ENCODE measurements at places on chromosomes 16 and 17. TPM values are rescaled to one million over a fixed set of nuclear protein-coding genes. Genes with fewer than 3 reads are reported as not detected.

Gene ZNF594
- 16.2 TPM for total RNA-seq

Gene PRAC2
- not detected for total RNA-seq

Gene ASPA
- total RNA-seq = not detected

Gene MSL1
- total RNA-seq = 52.5 TPM

Gene ATP1B2
- 14.9 TPM for total RNA-seq

Gene GPR139
- 1.8 TPM for total RNA-seq

Gene GFER
- 40.1 TPM for total RNA-seq

Gene CPNE7
- 18.4 TPM for total RNA-seq

- H3K4me1 ChIP-seq = no peaks in the 10 kb centered on the region
- H3K36me3 ChIP-seq = no peaks in the 10 kb centered on the region
- no peaks in the 10 kb centered on the region for H3K27me3 ChIP-seq
- no peak overlapping the region for H3K27ac ChIP-seq
- no peak overlapping the region for H3K4me3 ChIP-seq
- DNase-seq = no peak
Observed at GRCh38 chr17:55081559-55081958, 113.0 kb downstream of the STXBP4 start.

GRCh38 chr16:51276336-51276735 is 125.3 kb upstream of the SALL1 start:
- no peaks in the 10 kb centered on the region for H3K36me3 ChIP-seq
- DNase-seq = no peak
- H3K4me3 ChIP-seq = no peak overlapping the region
- no peaks in the 10 kb centered on the region for H3K27me3 ChIP-seq

GRCh38 chr16:1984347-1985225 is 593 bp downstream of the GFER start:
- H3K36me3 ChIP-seq = no peaks in the 10 kb centered on the region
- H3K27me3 ChIP-seq = peaks cover 54% of the 10 kb centered on the region

DNA sequence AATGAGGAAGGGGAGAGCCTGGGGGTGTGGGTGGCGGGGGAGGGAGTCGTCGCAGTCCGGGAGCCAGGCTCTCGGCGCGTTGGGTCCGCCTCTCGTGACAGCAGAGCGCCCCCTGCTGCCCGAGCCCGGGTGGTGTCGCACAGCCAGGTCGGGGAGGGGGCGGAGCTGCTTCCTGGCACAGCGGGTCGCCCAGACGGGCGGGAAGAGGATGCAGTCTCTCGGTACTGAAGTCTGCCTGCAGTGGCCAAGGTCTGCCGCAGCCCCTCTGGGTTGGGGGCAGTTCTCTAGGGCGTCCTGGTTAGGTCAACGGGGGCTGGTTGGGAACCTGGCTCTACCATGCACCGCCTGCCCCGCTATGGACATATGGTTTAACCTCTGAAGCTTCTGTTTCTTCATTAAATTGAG is 38.2 kb upstream of the CCDC182 start:
- peaks cover 12% of the 10 kb centered on the region for H3K27me3 ChIP-seq
- H3K36me3 ChIP-seq = no peaks in the 10 kb centered on the region
- H3K27ac ChIP-seq = no peak overlapping the region
- DNase-seq = peak; percentile 93

DNA sequence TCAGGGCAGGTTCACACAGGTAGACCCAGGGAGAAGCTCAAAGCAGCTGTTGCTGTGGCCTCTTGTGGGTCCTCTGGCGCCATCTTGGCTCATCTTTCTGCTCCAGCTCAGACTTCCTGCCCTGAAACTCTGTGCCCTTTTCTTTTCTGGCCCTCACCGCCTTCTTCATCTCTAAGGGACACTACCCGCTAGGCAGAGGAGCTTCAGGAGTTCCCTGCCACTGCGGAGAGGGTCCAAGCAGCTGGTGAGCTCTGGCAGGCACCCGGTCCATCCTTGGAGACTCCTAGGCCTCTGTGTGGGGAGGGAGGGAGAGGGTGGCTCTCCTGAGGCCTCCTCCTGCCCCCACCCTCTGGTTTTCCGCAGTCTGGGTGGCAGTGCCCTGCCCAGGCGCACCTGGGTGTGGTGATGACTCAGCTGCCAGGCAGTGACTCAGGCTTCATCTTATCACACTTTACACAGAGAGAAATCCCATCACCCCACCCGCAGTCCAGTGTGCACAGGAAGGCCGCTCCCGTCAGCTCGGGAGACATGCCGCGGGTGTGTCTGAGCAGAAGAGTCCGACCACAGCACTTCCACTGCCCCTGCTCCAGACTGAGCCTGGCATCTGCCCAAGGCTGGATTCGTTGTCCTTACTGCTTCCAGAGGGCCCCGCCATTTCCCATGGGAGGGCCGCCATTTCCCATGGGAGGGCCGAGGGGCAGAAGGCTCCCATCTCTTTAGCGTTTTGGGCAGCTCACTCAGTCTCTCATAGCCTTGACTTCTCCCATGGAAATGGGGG is 7.3 kb downstream of the NT5C start:
- H3K4me1 ChIP-seq = no peaks in the 10 kb centered on the region
- no peak for DNase-seq
- no peak overlapping the region for H3K27ac ChIP-seq
- no peaks in the 10 kb centered on the region for H3K36me3 ChIP-seq
- no peak overlapping the region for H3K4me3 ChIP-seq
- H3K27me3 ChIP-seq = no peaks in the 10 kb centered on the region

DNA sequence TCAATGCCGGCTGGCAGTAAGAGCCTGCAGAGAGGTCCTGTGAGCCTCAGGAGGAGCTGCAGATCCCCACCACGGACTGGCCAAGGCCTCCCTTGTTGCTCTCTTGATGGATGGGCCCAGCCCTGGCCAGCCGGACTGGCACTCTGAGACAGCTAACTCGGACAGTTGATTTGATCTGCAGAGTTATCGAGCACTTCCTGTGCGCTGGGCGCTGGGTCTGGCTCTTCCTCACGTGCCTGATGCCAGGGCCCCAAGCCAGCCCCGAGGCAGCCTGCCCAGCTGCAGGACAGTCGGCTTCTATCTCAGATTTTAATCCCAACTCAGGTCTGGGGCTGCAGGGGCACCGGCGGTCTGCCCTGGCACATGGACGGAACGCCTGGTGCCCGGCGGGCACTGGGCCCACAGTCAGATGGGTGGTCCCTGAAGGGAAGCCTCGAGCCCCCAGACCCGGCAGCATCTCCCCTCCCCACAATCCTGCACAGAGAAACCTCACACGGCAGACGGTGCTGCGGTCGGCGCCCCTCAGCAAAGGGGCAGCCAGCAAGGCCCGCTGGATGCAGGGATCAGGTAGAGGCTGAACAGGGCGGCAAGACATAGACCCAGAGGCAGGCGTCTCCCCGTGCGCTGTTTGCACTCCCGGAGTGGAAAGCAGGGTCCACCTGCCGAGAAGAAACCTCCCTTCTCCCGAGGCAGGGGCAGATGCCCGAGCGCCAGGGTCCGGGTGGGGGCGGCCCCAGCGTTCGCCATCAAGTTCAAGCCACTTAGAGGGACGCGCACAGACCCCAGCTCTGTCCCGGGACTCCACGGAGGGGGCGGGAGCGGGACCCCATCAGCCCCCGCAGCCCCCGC is 34.0 kb downstream of the TIMM22 start:
- H3K27ac ChIP-seq = no peak overlapping the region
- no peaks in the 10 kb centered on the region for H3K36me3 ChIP-seq
- no peaks in the 10 kb centered on the region for H3K4me1 ChIP-seq
- peak overlapping the region; percentile 77 for H3K4me3 ChIP-seq

GRCh38 chr17:55576996-55577586 is 65.8 kb upstream of the SMIM36 start:
- H3K36me3 ChIP-seq = no peaks in the 10 kb centered on the region
- no peak overlapping the region for H3K4me3 ChIP-seq
- no peak overlapping the region for H3K27ac ChIP-seq
- H3K27me3 ChIP-seq = no peaks in the 10 kb centered on the region

- H3K4me3 ChIP-seq = no peak overlapping the region
- no peak for DNase-seq
- no peaks in the 10 kb centered on the region for H3K27me3 ChIP-seq
- H3K27ac ChIP-seq = no peak overlapping the region
Observed at GRCh38 chr16:11064851-11065250, 120.5 kb downstream of the CLEC16A start.

DNA sequence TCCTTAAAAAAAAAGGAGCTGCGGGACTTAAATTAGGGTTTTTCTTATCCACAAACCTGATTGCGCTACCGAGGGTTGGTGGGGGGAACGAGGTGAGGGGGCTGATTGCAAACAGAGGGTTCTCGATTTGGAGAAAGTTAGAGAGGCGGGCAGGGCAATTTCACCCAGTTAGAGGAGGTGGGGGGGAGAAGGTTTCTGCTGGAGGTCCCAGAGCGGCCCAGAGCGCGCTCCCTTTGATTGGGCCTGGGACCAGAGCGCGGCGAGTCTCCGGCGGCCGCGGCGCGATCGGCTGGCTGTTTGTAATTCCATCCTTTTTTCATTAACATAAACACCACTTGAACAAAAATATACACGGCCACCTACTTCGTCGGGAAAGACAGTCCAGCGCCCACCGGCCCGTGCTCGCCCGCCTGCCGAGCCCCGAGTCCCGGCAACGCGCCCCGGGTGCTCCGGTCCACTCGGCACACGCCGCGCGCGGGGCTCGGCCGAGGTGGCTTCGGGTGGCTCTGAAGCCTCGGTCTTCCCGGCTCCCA is 13.3 kb upstream of the FOXF1 start:
- H3K4me3 ChIP-seq = peak overlapping the region; percentile 47
- peak; percentile 41 for DNase-seq
- H3K27ac ChIP-seq = no peak overlapping the region
- H3K4me1 ChIP-seq = peaks cover 48% of the 10 kb centered on the region
- H3K36me3 ChIP-seq = no peaks in the 10 kb centered on the region

DNA sequence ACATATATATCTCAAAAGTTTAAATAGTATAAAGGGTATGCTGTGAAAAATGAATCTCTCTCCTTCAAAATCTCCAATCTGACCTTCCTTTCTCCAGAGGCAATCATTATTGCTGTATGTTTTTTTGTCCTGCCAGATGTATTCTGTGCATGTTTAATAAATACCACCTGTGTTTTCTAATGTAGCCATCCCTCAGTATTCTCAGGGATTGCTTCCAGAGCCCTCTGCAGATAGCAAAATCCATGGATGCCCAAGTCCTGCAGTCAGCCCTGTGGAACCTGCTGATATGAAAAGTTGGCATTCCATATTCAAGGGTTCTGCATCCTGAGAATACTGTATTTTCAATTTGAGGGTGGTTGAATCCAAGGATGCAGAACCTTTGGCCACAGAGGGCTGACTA is 42.9 kb downstream of the BPTF start:
- H3K27me3 ChIP-seq = no peaks in the 10 kb centered on the region
- DNase-seq = no peak
- H3K4me1 ChIP-seq = no peaks in the 10 kb centered on the region

- no peak overlapping the region for H3K4me3 ChIP-seq
- H3K36me3 ChIP-seq = no peaks in the 10 kb centered on the region
- H3K27ac ChIP-seq = no peak overlapping the region
- no peaks in the 10 kb centered on the region for H3K4me1 ChIP-seq
Observed at GRCh38 chr16:16158741-16159374, 64.4 kb downstream of the ABCC6 start.

GRCh38 chr16:30692396-30693064 is 6.4 kb upstream of the SRCAP start:
- H3K4me1 ChIP-seq = peaks cover 13% of the 10 kb centered on the region
- peak; percentile 82 for DNase-seq
- H3K27ac ChIP-seq = no peak overlapping the region
- peaks cover 100% of the 10 kb centered on the region for H3K27me3 ChIP-seq
- no peak overlapping the region for H3K4me3 ChIP-seq

GRCh38 chr17:4881761-4882555 is 17.4 kb upstream of the C17orf107 start:
- no peaks in the 10 kb centered on the region for H3K4me1 ChIP-seq
- H3K4me3 ChIP-seq = no peak overlapping the region
- H3K27me3 ChIP-seq = no peaks in the 10 kb centered on the region
- DNase-seq = peak; percentile 93

DNA sequence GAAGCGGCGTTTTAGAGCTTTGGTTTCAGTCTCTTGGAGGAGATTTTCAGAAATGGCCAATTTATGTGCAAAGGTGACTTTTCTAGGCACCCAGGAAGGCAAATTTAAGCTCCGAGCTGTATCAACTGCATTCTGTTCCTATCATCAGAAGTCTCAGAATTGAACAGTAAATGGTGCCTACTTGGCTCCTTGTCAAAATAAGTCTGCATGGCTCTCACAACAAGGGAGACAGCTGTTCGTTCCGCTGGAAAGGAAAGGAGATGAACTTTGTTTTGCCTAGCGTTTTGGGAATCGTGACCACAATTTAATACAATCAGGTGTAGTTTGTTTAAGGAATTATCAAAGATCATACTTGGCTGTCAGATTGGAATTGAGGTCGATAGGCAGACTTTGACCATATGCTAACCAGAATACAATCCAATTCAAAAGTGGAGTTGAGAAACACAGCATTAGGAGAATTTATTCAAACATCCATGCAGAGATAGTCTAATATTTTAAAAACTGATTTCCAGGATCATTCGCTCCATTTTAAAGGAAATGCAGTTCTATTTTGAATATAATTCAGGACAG is 139.4 kb downstream of the CPPED1 start:
- no peaks in the 10 kb centered on the region for H3K4me1 ChIP-seq
- no peak overlapping the region for H3K27ac ChIP-seq
- H3K36me3 ChIP-seq = no peaks in the 10 kb centered on the region
- no peaks in the 10 kb centered on the region for H3K27me3 ChIP-seq

GRCh38 chr17:74922694-74923537 is at the start of gene USH1G:
Gene USH1G, minus strand, starts transcription at chr17:74923255. Its CDS starts 182 bp downstream, at chr17:74923073.
- H3K4me1 ChIP-seq = peaks cover 16% of the 10 kb centered on the region
- peaks cover 73% of the 10 kb centered on the region for H3K27me3 ChIP-seq
- H3K36me3 ChIP-seq = no peaks in the 10 kb centered on the region
- no peak within 1 kb of the TSS for H3K27ac ChIP-seq

DNA sequence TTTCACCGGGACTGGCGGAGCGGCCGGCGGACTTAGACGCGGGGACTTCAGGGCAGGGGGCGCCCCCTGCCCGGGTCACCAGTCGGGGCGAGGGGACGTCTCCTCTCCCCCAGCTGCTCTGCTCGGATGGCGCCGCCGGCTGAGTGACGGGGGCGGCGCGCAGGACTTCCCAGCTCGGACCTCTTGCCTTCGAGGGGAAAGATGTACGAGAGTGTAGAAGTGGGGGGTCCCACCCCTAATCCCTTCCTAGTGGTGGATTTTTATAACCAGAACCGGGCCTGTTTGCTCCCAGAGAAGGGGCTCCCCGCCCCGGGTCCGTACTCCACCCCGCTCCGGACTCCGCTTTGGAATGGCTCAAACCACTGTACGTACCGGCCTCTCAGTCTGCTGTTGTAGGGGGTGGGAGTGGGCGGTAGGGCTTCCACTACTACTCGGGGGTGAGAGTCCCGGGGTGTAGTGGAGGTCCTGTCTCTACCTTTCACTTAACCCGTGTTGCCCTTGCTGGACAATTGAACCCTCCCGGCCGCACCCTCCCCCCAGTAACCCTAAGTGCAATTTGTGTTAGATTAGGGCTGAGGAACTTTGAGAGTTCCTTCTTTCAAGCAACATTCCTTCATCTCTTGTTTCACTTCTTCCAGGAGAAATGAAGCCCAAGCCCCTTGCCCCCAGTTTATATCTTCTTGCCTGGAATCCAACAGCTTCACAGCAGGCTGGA is 21.9 kb downstream of the GJD3 start:
- no peak overlapping the region for H3K27ac ChIP-seq
- H3K4me1 ChIP-seq = peaks cover 54% of the 10 kb centered on the region
- H3K36me3 ChIP-seq = no peaks in the 10 kb centered on the region
- H3K4me3 ChIP-seq = peak overlapping the region; percentile 92
- H3K27me3 ChIP-seq = peaks cover 45% of the 10 kb centered on the region
